Stimulated activated CD4-positive, alpha-beta T cell treated with anti-CD3 and anti-CD28 coated beads, Interleukin-4, amount 100 ng/mL, for 1 hour (primary cell): ENCODE measurements at places on chromosomes 1 and 21.
A peak's percentile ranks its signal among the peaks of the same experiment; 100 is the strongest.

- peak; percentile 47 for DNase-seq
These were observed 31.3 kb upstream of the JUN start for GRCh38 chr1:58815069-58815685.

GRCh38 chr1:17009706-17010105 is 2.0 kb downstream of the ATP13A2 start:
- no peak for DNase-seq

DNA sequence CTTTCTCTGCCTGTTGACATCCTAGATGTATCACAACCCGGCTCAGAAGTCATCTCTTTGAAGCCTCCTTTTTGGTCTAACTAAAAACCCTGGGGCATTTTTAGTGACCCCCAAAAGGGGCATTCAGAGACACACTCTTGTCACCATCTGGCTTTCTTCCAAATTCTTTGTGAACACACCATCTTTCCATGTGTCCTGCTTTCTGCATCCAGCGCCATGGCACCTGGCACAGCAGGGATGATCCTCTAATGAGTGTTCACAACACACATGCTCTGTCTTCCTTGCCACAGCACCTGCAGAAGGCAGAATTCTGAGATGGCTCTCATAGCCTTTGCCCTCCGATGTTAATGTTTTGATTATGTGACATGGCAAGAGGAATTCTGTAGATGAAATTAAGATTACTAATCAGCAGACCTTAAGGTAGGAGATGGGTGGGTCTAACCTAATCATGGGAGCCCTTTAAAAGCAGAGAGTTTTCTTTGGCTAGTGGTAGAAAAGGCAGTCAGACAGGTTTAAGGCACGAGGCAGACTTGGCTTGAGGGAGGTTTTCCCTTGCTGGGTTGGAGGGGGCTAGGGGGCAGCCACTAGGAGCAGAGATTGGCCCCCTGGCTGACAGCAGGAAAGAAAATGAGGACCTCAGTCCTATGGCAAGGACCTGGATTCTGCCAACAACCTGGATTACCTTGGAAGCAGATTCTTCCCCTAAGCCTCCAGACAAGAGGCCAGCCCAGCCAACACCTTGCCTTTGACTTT is 4.9 kb upstream of the TMEM61 start:
- no peak for DNase-seq

DNA sequence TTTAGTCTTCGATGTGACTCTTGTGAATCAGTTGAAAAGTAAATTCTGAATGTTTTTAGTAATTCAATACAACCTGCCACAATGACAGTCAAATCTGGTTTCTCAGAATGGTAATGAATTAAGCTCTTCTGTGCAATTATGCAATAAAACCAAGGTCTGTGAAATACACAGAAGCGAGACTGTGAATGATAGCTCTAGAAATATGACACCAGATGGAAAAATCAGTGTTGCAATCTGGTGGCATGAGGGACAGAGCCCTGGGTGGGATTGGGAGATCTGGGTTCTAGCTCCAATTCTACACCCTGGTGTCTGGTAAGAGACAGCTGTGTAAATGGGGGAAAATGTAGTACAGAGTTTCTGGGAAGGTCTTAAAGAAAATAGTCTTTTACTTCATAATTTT is 586.4 kb upstream of the ZRANB2 start:
- no peak for DNase-seq
